Endothelial cell of umbilical vein (primary cell): ENCODE measurements at places on chromosomes 3 and 15. TPM values are rescaled to one million over a fixed set of nuclear protein-coding genes. Genes with fewer than 3 reads are reported as not detected.

CASR gene
- not detected in 2 replicates for total RNA-seq

DNA sequence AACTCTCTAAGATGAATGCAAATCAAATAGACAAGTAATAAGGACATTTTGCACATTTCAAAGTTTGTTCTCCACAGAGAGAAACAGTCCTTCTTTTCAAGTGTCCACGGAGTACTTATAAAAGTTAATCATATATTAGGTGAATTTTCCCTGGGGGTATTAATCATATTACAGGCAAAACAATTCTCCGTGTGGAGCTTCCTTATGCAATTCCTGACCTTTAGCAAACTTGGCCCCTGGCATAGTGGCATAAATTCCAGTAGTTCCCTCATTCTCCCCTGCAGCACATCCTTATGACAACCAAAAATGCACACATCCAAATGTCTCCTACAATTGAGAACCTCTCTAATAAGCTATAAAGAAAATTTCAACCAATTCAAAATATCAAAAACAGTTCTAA lies 34.4 kb downstream of the FSIP1 start:
- H3K4me1 ChIP-seq: peaks cover 4% of the 10 kb centered on the region
- no peak for DNase-seq
- H3K36me3 ChIP-seq: no peaks in the 10 kb centered on the region

DNA sequence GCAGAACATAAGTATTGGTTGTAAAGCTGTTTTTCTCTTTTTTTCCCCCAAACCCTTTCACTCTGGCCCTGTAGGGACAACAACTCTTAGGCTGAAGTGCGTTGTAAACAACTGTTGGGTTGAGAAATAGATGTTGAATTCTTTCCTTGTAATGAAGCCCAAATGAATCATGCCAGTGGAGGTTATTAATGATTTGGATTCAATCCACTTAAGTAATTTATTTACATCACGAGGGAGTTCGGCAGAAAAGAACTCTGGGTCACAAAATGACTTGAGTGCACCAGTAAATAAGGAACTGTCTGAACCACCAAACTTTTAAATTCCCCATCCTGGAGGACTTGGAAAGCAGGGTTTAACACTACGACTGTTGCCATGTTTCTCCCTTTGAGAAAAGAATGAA lies 218.9 kb downstream of the PDZRN3 start:
- no peak overlapping the region for H3K4me3 ChIP-seq
- no peaks in the 10 kb centered on the region for H3K27me3 ChIP-seq
- DNase-seq: no peak
- H3K36me3 ChIP-seq: no peaks in the 10 kb centered on the region

DNA sequence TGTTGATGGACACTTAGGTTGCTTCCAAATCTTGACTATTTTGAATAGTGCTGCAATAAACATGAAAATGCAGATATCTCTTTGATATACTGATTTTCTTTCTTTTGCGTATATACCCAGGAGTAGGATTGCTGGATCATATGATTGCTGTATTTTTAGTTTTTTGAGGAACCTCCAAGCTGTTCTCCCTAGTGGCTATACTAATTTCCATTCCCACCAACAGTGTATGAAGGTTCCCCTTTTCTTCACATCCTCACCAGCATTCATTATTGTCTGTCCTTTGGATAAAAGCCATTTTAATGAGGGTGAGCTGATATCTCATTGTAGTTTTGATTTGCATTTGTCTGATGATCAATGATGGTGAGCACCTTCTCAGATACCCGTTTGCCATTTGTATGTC lies 12.5 kb downstream of the PATL2 start:
- no peak overlapping the region for H3K27ac ChIP-seq
- H3K36me3 ChIP-seq: no peaks in the 10 kb centered on the region
- no peak overlapping the region for H3K4me3 ChIP-seq

DNA sequence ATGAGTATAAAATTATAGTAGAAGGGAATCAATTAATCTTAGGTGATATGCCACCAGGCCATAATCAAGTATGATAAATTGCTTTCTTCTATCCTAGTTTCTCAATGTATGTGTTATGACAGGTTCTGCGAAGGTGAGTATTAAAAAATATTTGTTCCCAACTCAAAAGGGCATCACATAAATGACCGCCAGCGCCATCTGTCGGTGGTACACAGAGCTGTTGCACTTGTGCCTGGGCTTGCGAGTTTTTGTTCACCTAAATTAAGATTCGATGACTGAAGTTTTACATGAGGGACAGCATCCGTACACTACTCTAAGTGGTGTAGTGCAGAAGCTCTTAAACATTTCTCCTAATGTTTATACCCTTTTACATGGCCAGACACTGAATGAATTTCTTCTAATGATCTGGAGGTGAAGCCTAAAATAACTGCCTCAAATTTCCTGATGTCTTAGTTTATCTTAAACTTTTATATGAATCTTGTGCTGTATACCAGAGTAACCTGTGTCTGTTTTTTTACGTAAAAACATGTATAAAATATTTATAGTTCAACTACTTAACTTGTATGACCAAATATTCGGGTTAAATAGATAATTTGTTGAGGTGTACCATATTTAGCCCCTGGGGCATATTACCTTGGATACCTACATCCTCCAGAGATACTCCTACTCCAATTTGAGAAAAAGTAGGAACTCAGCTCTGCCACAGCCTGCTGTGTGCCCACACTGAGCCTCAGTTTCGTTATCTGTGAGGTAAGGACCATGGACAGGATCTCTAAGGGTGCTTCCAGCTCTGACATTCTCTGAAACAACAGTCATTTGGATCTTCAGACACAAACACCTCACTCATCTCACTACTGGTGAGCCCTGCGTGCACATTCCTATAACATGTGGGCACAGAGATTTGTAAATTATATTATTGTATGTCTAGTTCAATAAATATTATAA lies 365.6 kb downstream of the MAGI1 start:
- no peak overlapping the region for H3K27ac ChIP-seq
- H3K27me3 ChIP-seq: no peaks in the 10 kb centered on the region
- H3K36me3 ChIP-seq: no peaks in the 10 kb centered on the region
